Activated gamma-delta T cell treated with anti-CD3 and anti-CD28 coated beads, Interleukin-2, amount 50 U/mL, for 16 hours (primary cell): ENCODE measurements at places on chromosomes 13 and 19.
A peak's percentile ranks its signal among the peaks of the same experiment; 100 is the strongest.

DNA sequence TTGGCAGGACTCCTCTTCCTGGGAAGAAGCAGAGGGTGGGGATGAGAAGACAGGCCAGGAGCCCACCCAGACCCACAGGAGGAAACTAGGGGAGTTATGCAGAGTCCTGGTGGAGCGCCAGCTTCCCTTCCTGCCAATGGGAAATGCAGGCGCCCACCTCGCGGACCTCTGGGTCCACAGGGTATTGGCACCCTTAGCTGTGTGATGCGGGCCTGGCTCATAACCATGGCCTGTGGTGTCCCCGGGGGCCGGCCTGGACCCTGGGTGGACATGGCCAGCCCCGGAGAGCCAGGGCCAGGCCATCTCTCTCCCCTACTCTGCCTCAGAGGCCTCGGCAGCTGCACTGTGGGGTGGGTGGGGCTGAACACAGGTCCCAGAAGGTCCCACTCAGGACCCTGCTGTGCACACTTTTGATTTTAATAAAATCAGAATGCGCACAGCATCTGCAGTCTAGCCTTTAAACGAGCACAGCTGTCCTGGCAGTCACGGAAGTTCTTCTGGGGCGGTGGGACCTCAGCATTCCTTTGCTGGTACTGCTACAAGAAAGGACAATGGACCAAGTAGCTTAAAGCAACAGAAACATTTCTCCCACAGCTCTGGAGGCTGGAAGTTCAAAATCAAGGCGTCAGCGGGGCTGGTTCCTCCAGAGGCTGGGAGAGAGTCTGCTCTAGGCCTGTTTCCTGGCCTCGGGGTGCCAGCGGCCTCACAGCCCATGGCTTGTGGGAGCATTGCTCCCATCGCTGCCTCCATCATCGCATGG is 1.8 kb downstream of the F10 start:
- DNase-seq: no peak

DNA sequence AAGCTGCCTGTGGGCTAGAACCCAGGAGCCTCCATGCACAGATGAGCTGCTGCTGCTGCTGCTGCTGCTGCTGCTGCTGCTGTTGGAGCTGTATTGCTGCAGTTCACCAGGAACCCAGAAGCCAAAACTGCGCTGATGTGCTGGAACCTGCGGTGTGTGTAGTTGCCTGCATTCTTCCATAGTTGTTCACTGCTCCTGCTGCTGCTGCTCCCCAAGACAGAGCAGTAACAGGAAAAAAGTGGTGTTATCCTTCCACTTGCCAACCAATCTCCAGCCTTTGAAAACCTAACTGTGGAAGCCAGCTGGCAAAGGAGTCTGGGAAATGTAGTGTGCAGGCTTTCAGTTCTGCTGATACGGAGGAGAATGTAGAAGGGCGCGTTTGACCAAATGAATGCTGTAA is 37.9 kb downstream of the ARHGAP35 start:
- no peak for DNase-seq

GRCh38 chr13:109357751-109358471 is 428.5 kb downstream of the IRS2 start:
- DNase-seq: no peak

- peak; percentile 1 for DNase-seq
Observed at GRCh38 chr13:74288361-74288911, 154.2 kb upstream of the KLF12 start.

GRCh38 chr13:109256866-109257760 is 529.3 kb downstream of the IRS2 start:
- no peak for DNase-seq

DNA sequence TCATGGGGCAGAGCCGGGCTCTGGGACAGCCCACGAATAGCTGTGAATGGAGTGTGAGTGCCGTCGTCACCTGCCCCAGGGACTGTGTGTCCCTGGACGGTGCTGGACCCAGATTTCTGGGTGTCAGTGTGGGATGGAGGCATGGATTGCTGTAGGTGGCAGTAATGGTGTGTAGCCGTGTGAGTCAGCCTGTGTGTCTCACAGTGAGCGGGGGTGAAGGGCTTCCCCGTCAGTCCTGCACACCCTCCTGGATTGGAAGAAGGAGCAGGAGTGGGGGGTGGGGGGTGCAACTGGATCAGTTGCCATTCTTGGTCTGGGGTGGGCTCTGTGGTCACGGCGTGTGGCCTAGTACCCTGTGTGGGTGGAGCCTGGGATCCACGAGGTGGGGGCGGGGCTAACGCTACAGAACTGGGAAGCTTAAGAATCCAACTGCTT is 6.5 kb upstream of the LTBP4 start:
- DNase-seq: no peak

DNA sequence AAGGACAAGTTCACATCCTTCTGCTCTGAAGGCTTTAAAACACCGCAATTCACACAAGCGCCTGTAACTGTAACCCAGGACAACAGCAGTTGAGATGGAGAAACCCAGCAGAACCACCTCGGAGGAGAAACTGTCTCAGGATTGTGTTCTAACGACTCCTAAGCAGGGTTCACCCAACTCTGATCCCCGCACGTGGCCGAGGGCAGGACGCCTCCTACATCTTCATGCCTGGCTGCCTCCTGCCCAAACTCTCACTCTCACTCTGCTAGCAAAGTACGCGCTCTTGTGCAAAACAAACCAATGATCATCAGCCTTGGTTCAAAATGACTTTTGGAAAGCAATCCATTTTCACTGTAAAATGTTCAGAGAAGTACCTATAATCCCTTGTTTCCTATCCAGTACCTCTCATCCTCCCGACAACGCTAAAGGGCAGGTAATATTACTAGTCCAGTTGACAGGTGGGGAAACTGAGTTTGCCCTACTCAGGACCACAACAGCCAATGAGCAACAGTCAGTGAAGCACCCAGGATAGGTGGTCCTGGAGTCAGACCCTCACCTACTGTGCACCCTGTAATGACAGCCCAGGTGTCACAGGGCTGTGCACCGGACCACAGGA is 25.6 kb downstream of the EPS15L1 start:
- DNase-seq: no peak

DNA sequence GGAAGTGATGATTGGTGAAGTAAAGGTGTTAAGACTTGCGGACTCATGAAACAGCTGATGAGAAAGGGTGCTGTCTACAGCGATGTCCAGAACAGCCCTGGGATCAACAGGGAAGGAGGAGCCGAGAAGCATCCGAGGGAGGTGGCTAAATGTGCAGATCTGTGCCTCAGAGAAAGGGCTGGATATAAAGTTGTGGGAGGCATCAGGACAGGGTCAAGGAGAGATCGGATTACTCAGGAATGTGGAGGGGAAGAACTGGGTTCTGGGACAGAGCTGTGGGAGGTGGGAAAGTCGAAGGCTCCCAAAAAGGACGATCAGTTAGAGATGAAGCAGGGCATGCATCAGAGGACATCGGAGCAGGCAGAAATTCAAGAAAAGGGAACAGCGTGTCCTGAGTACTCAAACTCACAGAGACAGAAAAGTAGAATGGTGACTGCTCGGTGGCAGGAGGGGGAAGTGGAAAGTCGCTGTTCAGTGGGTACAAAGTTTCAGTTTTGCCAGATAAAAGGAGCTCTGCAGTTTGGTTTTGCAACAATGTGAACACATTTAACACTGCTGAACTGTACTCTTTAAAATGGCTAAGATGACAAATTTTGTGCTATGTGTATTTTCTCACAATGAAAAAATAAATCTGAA is 1.9 kb downstream of the SIGLEC14 start:
- no peak for DNase-seq

GRCh38 chr13:102399791-102400674 is 1.8 kb downstream of the FGF14 start:
- no peak for DNase-seq

GRCh38 chr13:71358218-71358617 is 508.8 kb downstream of the DACH1 start:
- DNase-seq: no peak

GRCh38 chr13:91331047-91331915 is 16.2 kb upstream of the MIR17HG start:
- DNase-seq: no peak

DNA sequence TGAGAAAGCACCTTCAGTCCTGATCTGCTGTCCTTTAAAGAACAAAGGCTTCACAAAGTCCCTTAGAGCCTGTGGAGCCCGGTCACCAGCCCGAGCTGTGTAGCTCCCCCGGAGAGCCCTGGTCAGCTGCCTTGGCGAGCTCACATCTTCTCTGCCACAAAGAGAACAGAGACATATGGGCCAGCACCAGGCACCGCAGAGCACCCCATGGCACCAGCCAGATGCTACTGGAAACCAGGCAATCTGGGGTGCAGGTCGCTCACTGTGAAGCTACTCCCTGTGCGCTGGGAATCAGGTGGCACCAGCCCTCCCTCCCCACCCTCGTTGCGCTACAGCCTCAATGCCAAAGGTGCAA is 44.3 kb upstream of the F7 start:
- no peak for DNase-seq

GRCh38 chr13:83563499-83563898 is 318.8 kb downstream of the SLITRK1 start:
- no peak for DNase-seq

DNA sequence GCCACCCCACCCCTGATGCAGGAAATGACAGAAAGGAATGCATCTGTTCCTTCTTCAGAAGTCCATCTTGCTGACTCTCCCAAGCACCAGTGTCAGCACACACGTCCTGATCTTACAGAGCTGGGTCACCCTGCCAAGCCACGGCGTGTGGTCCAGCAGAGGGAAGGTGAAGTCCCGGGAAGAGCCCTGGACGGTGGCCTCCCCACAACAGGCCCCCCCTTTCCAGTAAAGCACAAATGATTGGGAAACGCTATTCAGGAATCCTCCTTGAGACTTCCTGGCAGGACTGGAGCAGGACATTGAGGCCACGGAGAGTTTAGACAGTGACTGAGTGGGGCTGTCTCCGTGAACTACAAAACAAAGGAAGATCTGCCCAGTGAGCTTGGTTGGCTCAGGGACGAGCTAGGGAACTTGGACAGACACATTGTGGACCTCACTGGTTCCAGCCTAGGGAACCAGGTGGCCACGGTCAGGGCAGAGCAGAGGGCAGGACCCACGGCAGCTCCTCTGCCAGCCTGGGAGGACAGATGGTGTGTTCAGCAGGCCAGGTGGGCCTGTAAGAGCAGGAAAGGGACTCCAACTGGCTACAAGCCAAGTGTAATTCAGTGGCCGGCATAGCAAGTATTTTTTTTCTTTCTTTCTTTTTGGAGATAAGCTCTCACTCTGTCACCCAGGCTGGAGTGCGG is 41.7 kb downstream of the ELL start:
- no peak for DNase-seq

- no peak for DNase-seq
Observed at GRCh38 chr13:98284679-98285078, 107.6 kb upstream of the RNF113B start.

GRCh38 chr13:69373747-69374425 is 733.7 kb upstream of the ATXN8OS start:
- DNase-seq: no peak

- no peak for DNase-seq
Observed at GRCh38 chr13:105112561-105112960, 1422.9 kb downstream of the EFNB2 start.

DNA sequence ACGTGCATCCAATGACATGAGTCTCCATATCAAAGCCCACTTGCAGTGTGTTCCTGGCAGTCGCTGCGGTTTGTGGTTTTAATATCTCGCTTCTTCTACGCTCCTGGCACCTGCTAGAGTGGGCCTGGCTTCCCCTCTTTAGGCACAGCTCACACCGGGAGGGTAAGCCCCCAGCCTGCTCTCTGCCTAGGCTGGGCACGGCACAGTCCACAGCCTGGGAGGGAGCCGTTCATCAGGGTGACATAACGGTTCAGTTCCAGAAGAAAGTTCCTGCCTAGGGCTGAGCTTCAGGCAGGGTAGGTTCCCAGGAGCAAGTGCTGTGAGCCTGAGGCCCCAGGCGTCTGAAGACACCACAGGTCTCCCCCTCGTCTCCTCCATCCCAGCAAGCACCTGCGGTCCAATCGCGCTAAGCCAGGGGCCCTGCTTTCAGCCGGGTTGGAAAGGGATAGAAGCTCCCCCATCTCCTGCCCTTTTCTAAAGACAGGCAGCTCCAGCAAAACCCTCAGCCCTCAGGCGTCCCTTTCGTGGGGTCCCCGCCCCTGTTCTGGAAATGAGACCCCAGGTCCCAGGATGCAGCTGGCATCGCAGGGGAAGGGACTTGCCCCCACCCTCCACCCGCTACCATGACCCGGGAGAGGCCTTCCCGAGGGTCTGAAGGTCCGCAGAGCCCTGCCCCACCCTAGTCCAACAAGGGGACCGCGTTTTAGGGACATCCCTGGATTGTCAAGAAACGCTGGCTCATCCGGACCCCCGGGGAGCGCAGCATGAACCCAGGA is 121.6 kb upstream of the ZNF507 start:
- no peak for DNase-seq

DNA sequence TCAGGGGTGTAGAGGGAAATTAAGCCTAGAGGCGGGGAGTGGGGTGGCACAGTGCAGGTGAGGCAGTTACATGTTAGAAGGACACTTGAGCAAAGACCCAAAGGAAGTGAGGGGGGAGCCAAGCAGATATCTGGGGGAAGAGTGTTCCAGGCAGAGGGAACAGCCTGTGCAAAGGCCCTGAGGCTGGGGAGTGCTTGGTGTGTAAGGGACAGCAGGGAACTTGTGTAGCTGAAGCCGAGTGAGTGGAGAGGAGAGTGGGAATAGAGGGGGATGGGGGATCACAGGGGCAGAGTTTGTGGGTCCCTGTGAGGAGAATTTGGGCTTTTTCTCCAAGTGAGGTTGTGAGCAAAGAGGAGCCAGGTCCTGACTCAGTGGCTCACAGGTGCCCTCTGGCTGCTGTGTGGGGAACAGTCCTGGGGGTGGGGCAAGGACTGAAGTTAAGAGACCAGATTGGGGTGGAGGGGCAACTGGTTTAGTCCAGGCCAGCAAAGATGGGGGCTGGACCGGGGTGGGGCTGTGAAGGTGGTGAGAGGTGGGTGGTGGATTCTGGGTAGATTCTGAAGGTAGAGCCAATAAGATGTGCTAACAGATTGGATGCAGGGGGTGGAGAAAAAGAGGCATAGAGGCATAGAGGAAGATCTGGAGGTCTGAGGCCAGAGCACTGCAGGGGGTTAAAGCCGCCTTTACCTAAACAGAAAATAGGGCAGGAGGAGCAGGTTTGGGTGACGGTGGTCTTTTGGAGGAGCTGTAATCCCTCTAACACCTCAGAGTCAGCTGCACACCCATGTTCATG is 75.3 kb downstream of the CACNA1A start:
- peak; percentile 17 for DNase-seq

- DNase-seq: no peak
Observed at GRCh38 chr19:4051175-4052101, 15.3 kb downstream of the ZBTB7A start.

- no peak for DNase-seq
Observed at GRCh38 chr13:91567485-91568207, 169.2 kb downstream of the GPC5 start.

- DNase-seq: no peak
Observed at GRCh38 chr13:51577690-51578089, 6.6 kb upstream of the WDFY2 start.
